ENCODE measurements at places on chromosomes 16 and 17.
A peak's percentile ranks its signal among the peaks of the same experiment; 100 is the strongest.

- DNase-seq, result no peak
Observed at GRCh38 chr17:50346313-50347116, 589 bp downstream of the XYLT2 start.

DNA sequence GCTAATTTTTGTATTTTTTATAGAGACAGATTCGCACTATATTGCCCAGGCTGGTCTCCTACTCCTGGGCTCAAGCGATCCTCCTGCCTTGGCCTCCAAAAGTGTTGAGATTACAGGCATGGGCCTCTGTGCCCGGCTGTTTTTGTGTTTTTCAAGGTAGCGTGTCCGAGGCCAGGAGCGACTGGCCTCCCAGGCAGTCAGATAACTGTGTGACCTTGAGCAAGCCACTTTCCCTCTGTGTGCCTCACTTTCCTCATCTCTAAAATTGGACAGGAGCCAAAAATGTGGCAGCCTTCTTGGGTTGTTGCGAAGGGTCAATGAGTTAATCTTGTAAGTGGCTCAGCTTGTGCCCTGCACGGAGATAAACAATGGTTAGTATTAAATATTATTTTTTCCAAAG, 2.4 kb downstream of the ABCC1 start:
- DNase-seq, result no peak

DNA sequence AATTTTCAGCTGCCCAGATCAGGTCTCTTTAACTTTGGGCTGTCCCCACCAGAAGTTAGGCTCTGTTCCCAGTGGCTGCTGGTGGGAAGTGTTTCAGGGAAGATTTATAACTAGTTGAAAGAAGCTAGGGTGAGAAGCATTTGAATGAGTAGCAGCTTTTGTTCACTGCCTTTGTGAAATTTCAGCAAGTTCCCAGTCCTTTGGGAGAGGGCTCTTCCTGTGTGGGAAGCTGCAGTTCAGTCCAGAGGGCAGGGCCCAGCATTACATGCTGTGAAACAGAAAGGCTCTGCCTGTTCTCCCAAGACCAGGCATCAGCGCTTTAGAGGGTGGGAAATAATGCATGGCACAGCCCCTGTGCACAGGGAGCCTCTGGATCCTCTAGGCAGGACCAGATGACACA, 17.8 kb downstream of the PROCA1 start:
- DNase-seq, result no peak

DNA sequence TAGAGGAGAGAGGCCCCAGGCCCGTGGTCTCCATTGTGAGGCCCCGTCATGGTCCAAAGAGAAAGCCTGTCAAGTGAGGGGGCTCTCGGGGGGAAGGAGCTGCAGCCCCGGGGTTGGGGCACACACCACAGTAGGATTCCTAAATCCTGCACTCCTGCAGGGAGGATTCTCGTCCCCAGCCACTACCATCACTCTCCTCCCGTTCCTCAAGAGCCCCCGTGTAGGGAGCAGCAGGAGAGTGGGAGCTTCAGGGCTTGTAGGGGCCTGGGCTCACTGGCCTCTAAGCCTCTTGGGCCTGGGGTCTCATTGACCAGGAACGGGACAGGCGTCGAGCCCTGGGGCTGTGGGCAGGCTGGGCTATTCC, 821 bp downstream of the C16orf86 start:
- DNase-seq, result no peak

DNA sequence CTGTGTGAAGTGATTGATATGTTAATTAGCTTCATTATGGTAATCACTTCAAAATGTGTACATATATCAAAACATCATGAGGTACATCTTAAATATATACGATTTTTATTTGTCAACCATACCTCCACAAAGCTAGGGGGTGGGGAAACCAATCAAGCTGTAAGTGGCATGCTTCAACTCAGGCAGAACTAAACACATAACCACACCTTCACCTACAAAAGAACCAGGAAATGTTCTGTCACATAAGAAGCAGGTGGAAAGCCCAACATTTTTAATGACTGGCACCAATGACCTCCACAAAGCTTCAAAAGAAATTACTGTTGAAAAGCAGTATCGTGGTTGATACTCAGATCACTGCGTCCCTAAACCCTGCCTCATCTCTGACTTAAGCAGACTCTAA, 867.7 kb upstream of the EEF2KMT start:
- no peak for DNase-seq

GRCh38 chr17:32103476-32104113, 38.7 kb upstream of the RHOT1 start:
- DNase-seq, result no peak

GRCh38 chr17:74864866-74865395, 5.2 kb upstream of the GRIN2C start:
- DNase-seq, result peak; percentile 38

Measured in NK-92 treated with Interleukin-12 subunit alpha and Interleukin-12 subunit beta, amount 100 ng/mL, for 24 hours (cell line).